ENCODE measurements at places on chromosomes 2 and 18.
A peak's percentile ranks its signal among the peaks of the same experiment; 100 is the strongest.

- DNase-seq = peak; percentile 60
These were observed 1774.8 kb upstream of the CELF4 start for GRCh38 chr18:39340418-39340817.

DNA sequence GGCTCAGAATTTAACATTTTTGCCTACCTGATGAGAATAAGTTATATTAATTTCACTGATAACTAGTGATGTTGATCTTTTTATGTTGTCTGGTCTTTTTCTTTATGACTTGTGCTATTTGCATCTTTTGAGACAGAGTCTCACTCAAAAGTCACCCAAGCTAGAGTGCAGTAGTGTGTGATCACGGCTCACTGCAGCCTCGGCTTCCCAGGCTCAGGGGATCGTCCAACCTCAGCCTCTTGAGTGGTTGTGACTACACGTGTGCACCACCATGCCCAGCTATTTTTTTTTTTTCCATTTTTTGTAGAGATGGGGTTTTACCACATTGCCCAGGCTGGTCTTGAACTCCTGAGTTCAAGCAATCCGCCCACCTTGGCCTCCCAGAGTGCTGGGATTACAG is 7.5 kb downstream of the SMCHD1 start:
- DNase-seq = no peak

- no peak for DNase-seq
These were observed 83.0 kb upstream of the CHRNA1 start for GRCh38 chr2:174846941-174847938.

DNA sequence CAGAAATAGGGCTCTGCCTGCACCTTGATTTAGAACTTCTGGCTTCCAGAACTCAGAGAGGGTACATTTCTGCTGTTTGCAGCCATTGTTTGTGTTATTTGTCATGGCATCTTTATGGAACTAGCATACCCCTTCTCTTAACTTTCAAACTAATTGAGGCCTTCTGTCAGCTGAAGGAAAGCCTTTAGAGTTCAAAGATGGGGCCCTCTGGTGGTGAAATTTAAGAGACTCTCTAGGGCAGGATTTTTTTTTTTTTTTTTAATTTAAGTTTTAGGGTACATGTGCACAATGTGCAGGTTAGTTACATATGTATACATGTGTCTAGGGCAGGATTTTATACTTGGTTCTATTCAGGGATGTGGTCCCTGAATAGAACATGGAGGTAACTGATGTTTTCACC is 260.6 kb upstream of the LINC00305 start:
- DNase-seq = no peak

- DNase-seq = no peak
These were observed 60.8 kb downstream of the EFEMP1 start for GRCh38 chr2:55862673-55863390.

- DNase-seq = no peak
These were observed 43.8 kb downstream of the DCDC2C start for GRCh38 chr2:3747032-3747654.

- DNase-seq = no peak
These were observed 216.1 kb downstream of the ZNF804A start for GRCh38 chr2:184814421-184814820.

DNA sequence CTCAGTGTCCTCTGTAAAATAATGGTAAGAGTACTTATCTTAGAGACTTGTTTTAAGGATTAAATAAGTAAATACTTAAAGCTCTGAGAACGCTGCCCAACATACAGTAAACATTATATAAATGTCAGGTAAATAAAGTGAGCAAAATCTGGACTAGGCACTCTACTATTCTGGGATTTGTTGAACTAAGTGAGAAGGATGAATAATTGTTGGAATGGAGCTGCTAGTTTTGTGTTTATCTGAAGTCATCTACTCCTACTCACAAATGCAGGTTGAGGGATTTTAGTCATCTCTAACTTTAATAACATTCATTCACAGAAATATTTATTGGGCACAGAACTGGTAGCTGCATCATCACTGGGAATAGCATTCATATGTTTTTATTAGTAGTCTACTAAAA is 103.4 kb downstream of the MEIS1 start:
- no peak for DNase-seq

DNA sequence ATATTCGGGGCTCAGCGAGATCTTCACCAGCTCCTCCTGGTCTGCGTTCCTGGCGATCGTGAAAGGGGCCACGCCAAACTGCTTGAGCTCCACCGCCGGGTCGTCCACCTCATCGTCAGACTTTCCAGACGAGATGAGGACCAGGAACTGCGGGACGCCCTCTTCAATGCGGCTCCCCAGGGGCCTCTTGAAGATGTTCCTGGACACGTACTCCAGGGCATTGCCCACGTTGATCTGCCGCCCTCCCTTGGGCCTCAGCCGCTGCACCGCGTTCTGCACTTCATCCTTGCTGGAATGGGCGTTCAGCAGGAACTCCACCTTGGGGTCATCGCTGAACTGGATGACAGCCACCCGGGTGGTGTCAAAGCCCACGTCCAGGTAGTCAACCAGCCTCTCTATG is 42.1 kb downstream of the COL6A3 start:
- DNase-seq = no peak

GRCh38 chr2:219430633-219431615 is 3.7 kb upstream of the SPEG start:
- DNase-seq = no peak

DNA sequence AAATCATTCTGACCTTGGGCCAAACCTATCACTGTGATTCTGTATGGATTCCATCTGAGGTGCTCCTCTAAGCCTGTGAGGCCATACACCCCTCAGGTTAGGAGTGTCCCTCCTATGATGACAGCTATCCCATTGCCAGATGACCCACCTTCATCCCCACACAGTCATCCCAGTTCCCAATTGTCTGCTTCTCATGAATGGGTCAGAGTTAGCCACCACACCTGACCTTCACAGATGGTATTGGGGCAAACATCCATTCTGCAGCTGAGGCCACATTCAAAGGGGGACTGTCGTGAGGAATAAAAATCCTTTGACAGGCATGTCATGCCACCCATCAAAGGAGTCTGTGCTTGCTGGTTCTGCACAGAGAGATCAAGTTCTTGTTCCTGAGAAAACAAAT is 155.2 kb downstream of the AGPS start:
- DNase-seq = no peak

GRCh38 chr2:159795841-159796690 is 1.9 kb downstream of the CD302 start:
- no peak for DNase-seq

- no peak for DNase-seq
These were observed 52.6 kb downstream of the COA5 start for GRCh38 chr2:98555696-98556095.

DNA sequence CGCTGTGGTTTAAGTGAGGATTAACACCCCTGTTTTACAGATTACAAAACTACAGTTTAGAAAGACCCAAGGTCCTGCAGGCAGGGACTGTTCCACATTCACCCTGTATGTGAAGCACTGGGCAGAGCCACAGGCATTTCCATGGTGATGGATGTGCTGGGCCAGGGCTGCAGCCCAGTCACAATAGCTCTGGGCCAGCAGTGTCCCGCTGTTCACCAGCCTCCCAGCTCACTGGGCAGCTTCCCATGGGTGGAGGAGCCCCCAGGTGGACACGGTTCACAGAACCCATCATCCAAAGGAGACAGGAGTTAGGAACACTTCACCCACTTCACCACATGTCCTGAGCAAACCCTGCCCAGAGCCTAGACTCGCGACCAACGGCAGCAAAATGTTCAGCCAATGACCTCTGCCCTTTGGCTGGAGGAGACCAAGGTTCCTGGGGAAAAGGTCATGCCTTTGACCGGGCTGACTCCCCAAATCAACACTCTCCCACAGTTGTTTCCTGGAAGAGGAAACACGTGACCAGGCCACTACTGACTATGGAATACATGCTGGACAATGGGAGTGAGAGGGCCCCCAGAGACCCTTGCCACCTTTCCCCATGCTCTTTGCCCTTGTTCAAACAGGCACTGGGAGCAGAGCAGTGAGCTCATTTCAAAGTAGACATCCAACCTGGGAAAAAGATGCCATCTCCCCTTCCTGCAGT is 28.0 kb upstream of the SLC35F6 start:
- no peak for DNase-seq

- no peak for DNase-seq
These were observed 30.2 kb downstream of the COPS8 start for GRCh38 chr2:237115870-237116269.

DNA sequence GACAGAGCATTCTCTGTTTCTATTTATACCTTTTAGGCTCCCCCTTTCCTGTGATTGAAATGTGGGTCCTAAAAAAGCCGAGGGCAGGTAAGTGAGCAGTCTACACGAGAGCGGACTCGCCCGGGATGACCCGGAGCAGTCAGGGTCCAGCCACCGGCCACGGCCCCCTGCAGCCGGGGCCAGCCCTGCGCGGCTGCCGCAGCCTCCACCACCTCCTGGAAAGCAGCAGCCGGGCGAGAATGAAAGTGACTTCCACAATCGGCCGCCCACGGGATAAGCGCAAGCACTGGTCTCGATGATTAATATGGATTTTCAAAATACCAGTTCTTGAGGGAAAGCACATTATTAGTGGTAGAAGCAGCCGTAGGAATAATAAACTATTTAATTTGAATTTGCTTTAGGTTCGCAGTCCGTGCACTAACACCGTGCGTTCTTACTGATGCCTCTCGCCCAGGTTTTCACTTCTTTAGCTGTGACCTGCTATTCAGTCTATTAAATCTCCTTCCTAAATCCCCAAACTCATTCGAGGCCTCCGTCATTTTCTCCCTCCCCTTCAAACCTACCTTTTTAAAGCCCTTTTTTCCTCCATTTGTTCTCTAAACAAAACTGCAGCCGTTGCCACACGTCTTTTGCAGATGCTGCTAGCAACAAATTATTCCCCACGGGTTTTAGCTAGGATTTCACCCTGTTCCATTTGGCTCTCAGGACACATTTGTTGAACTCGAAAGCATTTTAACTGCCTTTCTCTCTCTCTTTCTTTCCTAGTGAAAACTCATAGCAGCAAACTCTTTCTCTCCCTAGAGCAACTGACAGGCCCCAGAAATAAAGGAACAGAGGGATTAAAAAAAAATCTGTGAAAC is 1015.1 kb upstream of the PIK3C3 start:
- DNase-seq = no peak

- DNase-seq = no peak
These were observed 554.7 kb downstream of the NUP35 start for GRCh38 chr2:183678908-183679307.

DNA sequence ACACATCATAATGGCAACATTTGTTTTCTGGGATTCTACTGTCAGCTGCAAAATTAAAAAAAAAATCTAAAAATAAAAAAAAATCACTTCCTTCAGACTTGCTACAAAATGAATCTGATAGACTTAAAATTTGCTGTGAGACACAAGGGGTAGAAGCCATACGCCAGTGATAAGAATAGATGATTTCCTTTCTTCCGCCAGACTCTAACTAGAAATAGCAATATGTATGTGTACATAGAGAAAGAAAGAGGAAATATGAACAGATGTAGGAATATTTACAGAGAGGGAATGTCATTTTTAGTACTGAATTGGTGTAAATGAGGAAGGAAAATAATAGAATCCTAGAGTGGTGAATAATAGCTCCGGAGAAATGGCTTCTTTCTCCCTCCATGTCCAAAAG is 574.2 kb downstream of the DCC start:
- DNase-seq = no peak

DNA sequence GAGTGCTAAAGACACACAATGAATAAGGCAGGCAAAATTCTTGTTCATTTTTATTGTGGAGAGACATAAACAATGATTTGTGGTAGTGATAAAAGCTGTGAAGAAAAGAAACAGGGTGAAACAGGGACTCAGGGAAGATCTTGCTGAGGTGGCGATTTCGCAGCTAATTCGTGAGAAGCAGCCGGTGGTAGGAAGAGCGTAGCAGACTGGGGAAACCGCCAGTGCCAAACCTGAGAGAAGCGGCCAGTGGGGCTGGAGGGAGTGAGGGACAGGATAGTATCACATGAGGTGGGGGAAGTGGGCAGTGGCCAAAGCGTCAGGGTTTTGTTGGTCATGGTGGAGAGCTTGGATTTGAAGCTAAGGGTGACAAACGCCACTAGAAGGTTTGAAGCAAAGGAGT is 42.3 kb downstream of the TMEM178A start:
- DNase-seq = no peak

DNA sequence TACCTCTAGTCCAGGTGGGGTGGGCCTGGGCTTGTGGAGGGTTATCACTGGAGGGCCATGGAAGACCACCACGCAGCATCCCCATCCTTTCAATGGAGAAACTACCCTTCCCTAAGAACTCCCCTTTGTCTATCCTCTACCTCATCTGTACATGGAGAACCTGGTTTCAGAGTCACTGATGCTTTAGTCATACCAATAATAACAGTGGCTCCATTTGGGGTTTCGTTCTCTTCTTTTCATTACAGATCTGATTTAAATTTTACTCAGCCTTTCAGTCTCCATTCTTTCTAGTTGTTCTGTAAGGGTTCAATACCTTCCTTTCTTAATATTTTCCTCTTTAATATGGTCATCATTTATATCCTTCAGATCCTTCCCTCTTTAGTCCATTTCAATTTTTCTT is 54.6 kb upstream of the ZFP36L2 start:
- no peak for DNase-seq

- no peak for DNase-seq
These were observed 205.8 kb downstream of the PTPRM start for GRCh38 chr18:7772951-7773350.

- no peak for DNase-seq
These were observed 480.3 kb downstream of the MEIS1 start for GRCh38 chr2:66915237-66915636.

- no peak for DNase-seq
These were observed 11.1 kb upstream of the SLC66A3 start for GRCh38 chr2:11144077-11144737.

DNA sequence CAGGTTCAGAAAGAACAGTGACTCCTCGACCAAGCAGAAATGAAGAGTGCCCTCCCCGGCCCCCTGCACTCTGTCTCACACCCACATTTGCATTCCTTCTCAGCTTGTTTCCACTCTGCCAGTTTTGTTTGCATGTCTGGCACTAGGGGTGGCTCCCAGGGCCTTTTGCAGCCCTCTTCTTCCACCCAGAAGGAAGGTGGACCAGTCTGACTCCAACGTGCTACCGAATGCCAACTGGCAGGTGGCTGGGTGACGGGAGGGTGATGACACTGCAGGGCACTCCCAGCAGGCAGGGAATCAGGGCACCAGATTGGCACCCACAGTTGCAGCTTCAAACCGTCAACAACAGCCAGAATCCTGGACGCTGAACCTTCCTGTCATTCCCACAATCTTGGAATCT is 371.1 kb downstream of the TXNL1 start:
- no peak for DNase-seq

DNA sequence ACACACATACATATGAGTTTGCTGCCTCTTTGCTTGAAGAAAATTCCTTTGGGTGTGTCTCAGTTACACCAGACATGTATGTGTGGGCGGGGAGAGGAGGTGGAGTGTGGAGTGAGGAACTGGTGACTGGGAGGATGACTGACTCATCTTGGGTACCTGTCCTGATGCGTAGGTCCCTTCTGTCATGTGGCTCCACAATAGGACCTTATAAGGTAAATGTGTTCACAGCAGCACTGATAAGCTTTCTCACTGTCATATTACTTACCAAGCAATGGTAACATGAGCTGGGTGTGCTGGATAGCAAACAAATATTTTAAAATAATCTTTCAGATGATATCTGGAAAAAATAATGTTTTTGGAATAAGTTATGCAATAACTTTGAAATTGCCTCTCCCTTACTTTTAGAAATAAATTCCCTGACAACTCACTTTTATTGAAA is 45.1 kb downstream of the SLC9A2 start:
- DNase-seq = no peak

Measured in SHP77 treated with DMSO at 0.1 percent for 48 hours (cell line).